ENCODE measurements at places on chromosomes 12 and 14.

DNA sequence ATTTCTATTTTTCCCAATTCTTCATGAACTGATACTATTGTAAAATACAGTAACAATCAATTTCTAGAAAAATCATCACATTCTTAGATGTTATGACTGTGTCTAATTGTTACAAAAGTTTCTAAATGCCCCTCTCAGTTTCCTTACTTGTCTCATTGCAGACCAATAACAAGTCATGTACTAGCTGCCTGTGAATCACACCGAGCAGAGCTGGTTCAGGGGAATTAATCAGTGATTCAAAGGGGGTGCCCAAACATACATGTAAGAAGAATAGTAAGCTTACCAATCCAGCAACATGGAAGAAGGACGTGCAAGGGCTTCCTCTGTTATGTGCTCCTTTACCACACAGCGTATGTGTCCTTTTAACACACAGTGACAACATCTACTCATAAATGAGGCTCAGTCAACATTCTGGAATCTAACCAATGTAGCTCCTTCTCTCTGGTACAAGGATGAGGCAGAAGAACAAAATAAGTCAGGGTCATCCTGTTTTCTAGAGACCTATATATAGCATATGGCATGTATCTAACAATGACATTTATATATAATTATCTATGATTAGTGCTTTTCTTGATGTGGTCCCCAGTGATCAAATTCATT is 126.4 kb downstream of the SCN8A start:
- DNase-seq: no peak

- DNase-seq: no peak
These were observed 25.3 kb downstream of the GNS start for GRCh38 chr12:64733857-64734256.

- no peak for DNase-seq
These were observed 105.1 kb downstream of the LRIG3 start for GRCh38 chr12:58815235-58815634.

DNA sequence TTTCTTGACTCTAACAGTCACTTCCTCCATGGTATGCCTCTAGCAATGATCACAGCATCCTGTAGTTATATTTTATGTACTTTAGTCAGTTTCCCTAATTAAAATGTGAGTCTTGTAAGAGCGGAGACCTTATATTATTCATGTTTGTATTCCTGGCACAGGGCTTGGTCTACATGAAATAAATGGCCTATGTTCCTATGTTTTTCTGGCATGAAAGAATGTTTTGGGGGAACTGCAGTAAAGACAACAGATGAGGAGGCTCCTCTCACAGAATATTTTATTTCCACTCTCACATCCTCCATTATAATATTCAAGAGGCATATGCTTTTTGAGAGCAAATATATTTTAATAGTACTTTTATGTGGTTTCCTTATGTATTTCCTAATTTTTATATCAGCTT is 429.8 kb upstream of the PDE3A start:
- DNase-seq: no peak

- DNase-seq: no peak
These were observed 141.6 kb upstream of the AVPR1A start for GRCh38 chr12:63292471-63293221.

- DNase-seq: no peak
These were observed 7.4 kb downstream of the SCARB1 start for GRCh38 chr12:124856132-124856841.

GRCh38 chr12:50727466-50727865 is 36.4 kb upstream of the ATF1 start:
- no peak for DNase-seq

GRCh38 chr12:121765573-121765972 is 27.9 kb downstream of the RHOF start:
- no peak for DNase-seq

- no peak for DNase-seq
These were observed 1.7 kb upstream of the SYNE3 start for GRCh38 chr14:95518045-95518751.
